Occipital lobe (tissue), 3 donors: ENCODE measurements at places on chromosomes 1 and 21. TPM values are rescaled to one million over a fixed set of nuclear protein-coding genes. Genes with fewer than 3 reads are reported as not detected.

Gene CD53
- 13.1 TPM for total RNA-seq

Gene ZNF672
- 14.0 TPM for total RNA-seq

- DNase-seq: no peak
Measured at GRCh38 chr1:169576241-169576934, 9.9 kb downstream of the F5 start.

GRCh38 chr1:114340892-114341291 is 170.1 kb downstream of the TRIM33 start:
- no peak for DNase-seq

DNA sequence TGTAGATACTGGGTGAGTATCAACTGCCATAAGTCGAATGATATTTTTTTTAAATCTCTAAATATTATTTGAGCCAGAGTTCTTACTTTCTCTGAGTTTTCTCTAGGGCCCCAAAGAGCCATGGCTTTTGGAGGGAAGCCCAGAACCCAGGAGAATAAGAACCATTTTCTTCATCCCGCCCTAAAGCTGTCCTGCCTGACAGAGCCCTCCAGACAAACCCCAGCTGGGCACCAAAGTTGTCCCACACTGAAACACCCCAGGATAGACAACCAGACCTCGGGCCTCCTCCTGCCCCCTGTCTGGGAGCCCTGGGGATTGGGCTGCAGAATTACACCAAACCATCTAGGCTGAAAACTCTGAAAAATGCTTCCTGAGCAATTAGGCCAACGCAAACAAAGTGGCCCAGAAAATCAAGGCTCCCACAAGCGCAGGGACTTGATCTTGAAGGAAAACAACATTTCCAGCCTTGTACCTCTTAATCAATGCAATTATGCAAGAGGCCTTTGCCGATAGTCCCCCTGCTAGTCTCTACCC is 113.1 kb downstream of the RRAGC start:
- DNase-seq: no peak

DNA sequence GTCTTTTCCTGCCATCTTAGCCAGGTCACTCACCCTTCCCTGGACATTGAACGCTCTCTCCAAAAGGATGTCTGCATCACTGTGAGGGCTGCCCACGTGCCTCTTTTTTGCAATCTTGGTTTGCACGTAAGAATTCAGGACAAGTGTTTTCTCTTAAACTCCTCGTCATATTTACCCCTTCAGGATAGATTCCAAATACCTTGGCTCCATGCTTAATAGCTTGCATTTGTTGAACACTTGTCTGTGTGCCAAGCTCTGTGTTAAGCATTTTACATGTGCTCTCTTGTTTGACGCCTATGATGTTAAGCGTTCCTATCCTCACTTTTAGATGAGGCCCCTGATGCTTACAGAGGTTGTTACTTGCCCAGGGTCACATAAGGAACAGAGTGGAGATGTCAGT is 29.8 kb downstream of the RCSD1 start:
- no peak for DNase-seq
